ENCODE measurements at places on chromosomes 11 and 22. TPM values are rescaled to one million over a fixed set of nuclear protein-coding genes. Genes with fewer than 3 reads are reported as not detected.

Gene SLC1A2
- 5.0 TPM for total RNA-seq

Gene SPI1
- 50.2 TPM for total RNA-seq

Gene SLC25A17
- 15.5 TPM for total RNA-seq

Gene PTGDR2
- total RNA-seq = 1.1 TPM

Data from omental fat pad (tissue), 4 donors.